ENCODE measurements at places on chromosomes 11 and 22.

GRCh38 chr22:35661464-35661863 lies 13.2 kb downstream of the APOL6 start:
- no peak for DNase-seq

- peak; percentile 22 for DNase-seq
Observed at GRCh38 chr11:662689-663274, 25.7 kb downstream of the DRD4 start.

GRCh38 chr11:76810151-76810853 lies 27.1 kb downstream of the TSKU start:
- DNase-seq = peak; percentile 45

GRCh38 chr11:65425105-65425970 lies 2.7 kb downstream of the NEAT1 start:
- no peak for DNase-seq

DNA sequence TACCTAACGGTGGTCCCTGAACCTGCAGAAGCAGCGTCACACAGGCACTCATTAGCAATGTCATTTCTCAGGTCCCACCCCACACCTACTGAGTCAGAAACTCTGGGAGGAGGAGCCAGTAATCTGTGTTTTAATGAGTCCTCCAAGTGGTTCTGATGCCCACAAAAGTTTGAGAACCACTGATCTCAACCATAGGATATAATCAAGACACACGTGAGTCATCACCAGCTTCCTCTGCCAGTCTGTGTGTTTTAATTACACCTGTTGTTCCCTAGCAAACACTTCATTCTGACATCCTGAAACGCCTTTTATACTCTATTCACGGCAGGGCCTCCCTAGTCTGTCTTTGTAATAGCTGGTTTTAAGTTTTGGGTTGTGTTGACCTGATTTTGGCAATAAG lies 5.8 kb downstream of the TECTA start:
- DNase-seq = no peak

GRCh38 chr11:86447763-86448480 lies 73.2 kb downstream of the CCDC81 start:
- DNase-seq = no peak

- DNase-seq = no peak
Observed at GRCh38 chr11:15735706-15736105, 620.6 kb downstream of the SOX6 start.

- no peak for DNase-seq
Observed at GRCh38 chr22:20779014-20779817, 5.3 kb downstream of the SERPIND1 start.

DNA sequence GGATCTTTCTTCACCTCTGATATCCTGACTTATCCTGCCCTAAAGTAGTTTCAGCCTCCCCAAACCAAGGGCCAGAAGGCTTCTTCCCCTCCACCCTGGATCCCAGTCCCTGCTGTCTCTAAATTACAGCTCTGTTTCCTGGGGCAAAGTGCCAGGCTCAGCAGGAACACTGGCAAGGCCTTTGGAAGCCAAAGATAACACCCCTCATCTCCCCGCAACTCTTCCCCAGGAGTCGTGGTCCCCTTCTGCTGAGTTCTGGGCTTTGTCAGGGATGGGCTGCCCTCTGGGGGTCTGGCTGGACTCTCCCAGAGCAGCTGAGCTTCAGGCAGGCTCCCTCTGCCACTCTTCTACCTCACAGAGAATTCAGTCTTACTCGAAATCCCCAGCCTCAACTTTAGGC lies 53.8 kb upstream of the AMPD3 start:
- DNase-seq = no peak

GRCh38 chr11:72446929-72447769 lies 12.8 kb upstream of the CLPB start:
- DNase-seq = no peak
